ENCODE measurements at places on chromosomes 7 and 10. TPM values are rescaled to one million over a fixed set of nuclear protein-coding genes. Genes with fewer than 3 reads are reported as not detected.

ADAM22 gene
- polyA plus RNA-seq, result 0.09 TPM

ACHE gene
- not detected for polyA plus RNA-seq

CYP26C1 gene
- not detected for polyA plus RNA-seq

- no peak overlapping the region for H3K27ac ChIP-seq
- H3K4me1 ChIP-seq, result no peaks in the 10 kb centered on the region
- H3K36me3 ChIP-seq, result no peaks in the 10 kb centered on the region
- H3K27me3 ChIP-seq, result peaks cover 9% of the 10 kb centered on the region
- DNase-seq, result no peak
Observed at GRCh38 chr10:1153805-1154351, 97.7 kb downstream of the WDR37 start.

GRCh38 chr7:134737566-134738345, 41.7 kb upstream of the CALD1 start:
- H3K27ac ChIP-seq, result peak overlapping the region; percentile 96
- peak; percentile 98 for DNase-seq
- H3K27me3 ChIP-seq, result no peaks in the 10 kb centered on the region
- H3K36me3 ChIP-seq, result no peaks in the 10 kb centered on the region
- peak overlapping the region; percentile 48 for H3K4me3 ChIP-seq

- H3K4me3 ChIP-seq, result peak overlapping the region; percentile 17
- 0 out of 2 replicates have a peak, but pooled peaks cover 7% of the 10 kb centered on the region for H3K27me3 ChIP-seq
- H3K4me1 ChIP-seq, result peaks cover 20% of the 10 kb centered on the region
- DNase-seq, result peak; percentile 80
Observed at GRCh38 chr10:113267619-113268562, 285.0 kb upstream of the HABP2 start.

DNA sequence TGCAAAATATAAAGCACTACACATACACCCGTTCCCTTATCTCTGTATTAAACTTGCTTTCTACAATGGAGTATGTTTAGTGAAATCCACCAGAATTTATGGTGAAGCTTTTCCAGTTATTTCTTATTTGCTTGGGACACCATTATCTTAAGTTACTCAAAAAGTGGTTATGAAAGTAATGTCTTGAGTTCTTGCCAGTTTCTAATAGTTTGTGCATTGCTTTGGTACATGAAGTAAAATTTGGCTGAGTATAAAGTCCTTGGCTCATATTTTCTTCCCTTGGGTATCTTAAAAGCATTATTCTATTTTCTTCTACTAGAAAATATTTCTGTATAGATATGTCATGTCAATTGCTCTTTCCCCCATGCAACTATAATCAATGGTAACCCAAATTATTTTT, 85.2 kb downstream of the POLR1F start:
- H3K36me3 ChIP-seq, result no peaks in the 10 kb centered on the region
- H3K27me3 ChIP-seq, result no peaks in the 10 kb centered on the region
- no peak overlapping the region for H3K4me3 ChIP-seq
- no peaks in the 10 kb centered on the region for H3K4me1 ChIP-seq
- H3K27ac ChIP-seq, result no peak overlapping the region

DNA sequence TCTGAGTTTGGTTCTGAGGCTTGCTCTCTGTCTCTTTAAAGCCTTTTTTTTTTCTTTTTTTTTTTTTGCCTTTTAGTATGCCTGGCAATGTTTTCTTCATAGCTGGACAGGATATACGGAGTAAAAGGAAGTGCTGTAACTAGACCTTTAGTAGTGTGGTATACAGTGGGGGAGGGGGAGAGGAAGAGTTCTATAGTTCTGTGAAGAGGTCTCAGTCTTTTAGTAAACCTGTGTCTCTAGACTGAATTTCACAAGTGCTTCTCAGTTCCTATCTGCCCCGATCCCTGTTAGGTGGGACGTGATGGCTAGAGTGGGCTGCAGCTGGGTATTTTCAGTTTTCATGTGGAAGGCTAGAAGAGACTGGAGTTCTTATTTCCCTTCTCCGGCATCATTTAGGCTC, 3.1 kb upstream of the ABCC2 start:
- DNase-seq, result peak; percentile 76
- H3K4me1 ChIP-seq, result peaks cover 75% of the 10 kb centered on the region
- no peaks in the 10 kb centered on the region for H3K27me3 ChIP-seq

FXYD4 gene
- polyA plus RNA-seq, result not detected

C10orf71 gene
- not detected for polyA plus RNA-seq

HOXA5 gene
- 1.3 TPM for polyA plus RNA-seq

GRCh38 chr7:123054357-123055133, 59.0 kb upstream of the TAS2R16 start:
- no peaks in the 10 kb centered on the region for H3K4me1 ChIP-seq
- H3K36me3 ChIP-seq, result no peaks in the 10 kb centered on the region
- no peaks in the 10 kb centered on the region for H3K27me3 ChIP-seq
- no peak for DNase-seq

Measured in GM23248 (cell line).